ENCODE measurements at places on chromosomes 6 and 20. TPM values are rescaled to one million over a fixed set of nuclear protein-coding genes. Genes with fewer than 3 reads are reported as not detected.

RAB44 gene
- total RNA-seq, result 0.11 TPM

TBPL1 gene
- 11.0 TPM for total RNA-seq

MYO6 gene
- 11.4 TPM for total RNA-seq

FHL5 gene
- not detected for total RNA-seq

ELOVL4 gene
- total RNA-seq, result 2.3 TPM

ZNF311 gene
- 1.6 TPM for total RNA-seq

POU3F2 gene
- not detected for total RNA-seq

RREB1 gene
- 41.1 TPM for total RNA-seq

KCNK5 gene
- total RNA-seq, result not detected

PRPH2 gene
- total RNA-seq, result 0.79 TPM

ENPP1 gene
- 339 TPM for total RNA-seq

CTAGE9 gene
- 0.11 TPM for total RNA-seq

C6orf141 gene
- total RNA-seq, result not detected

PPIL6 gene
- 0.22 TPM for total RNA-seq

JPH2 gene
- 155 TPM for total RNA-seq

IYD gene
- total RNA-seq, result not detected

COL10A1 gene
- not detected for total RNA-seq

HLA-DRB1 gene
- total RNA-seq, result 0.22 TPM

EPPIN gene
- total RNA-seq, result 0.11 TPM

TGM2 gene
- 1,854 TPM for total RNA-seq

LHFPL5 gene
- not detected for total RNA-seq

SLC12A5 gene
- 0.33 TPM for total RNA-seq

SLPI gene
- total RNA-seq, result not detected

PDYN gene
- total RNA-seq, result not detected

EFCAB8 gene
- not detected for total RNA-seq

FOXQ1 gene
- total RNA-seq, result not detected

UCKL1 gene
- total RNA-seq, result 21.6 TPM

BANF2 gene
- not detected for total RNA-seq

CLIC5 gene
- 1.5 TPM for total RNA-seq

WFDC2 gene
- 12.9 TPM for total RNA-seq

SH3BGRL2 gene
- 22.1 TPM for total RNA-seq

SYTL3 gene
- 13.2 TPM for total RNA-seq

POLR3F gene
- 11.8 TPM for total RNA-seq

SNAP25 gene
- not detected for total RNA-seq

CRISP2 gene
- total RNA-seq, result not detected

YWHAB gene
- 153 TPM for total RNA-seq

SLC22A2 gene
- 0.11 TPM for total RNA-seq

PRELID3B gene
- 50.6 TPM for total RNA-seq

CLVS2 gene
- 1.6 TPM for total RNA-seq

TNFRSF6B gene
- 0.39 TPM for total RNA-seq

TFAP2A gene
- 24.3 TPM for total RNA-seq

COL12A1 gene
- 301 TPM for total RNA-seq

SIRPB2 gene
- not detected for total RNA-seq

HSPA1A gene
- 65.7 TPM for total RNA-seq

SMPDL3A gene
- 19.6 TPM for total RNA-seq

SLC26A8 gene
- not detected for total RNA-seq

ZNF322 gene
- total RNA-seq, result 15.5 TPM

FOXA2 gene
- not detected for total RNA-seq

LY6G5B gene
- 5.9 TPM for total RNA-seq

RIN2 gene
- total RNA-seq, result 56.7 TPM

ZBP1 gene
- not detected for total RNA-seq

NR2E1 gene
- not detected for total RNA-seq
